Fibroblast of skin of right biceps (primary cell): ENCODE measurements at places on chromosomes 6 and 20.
A peak's percentile ranks its signal among the peaks of the same experiment; 100 is the strongest.

DNA sequence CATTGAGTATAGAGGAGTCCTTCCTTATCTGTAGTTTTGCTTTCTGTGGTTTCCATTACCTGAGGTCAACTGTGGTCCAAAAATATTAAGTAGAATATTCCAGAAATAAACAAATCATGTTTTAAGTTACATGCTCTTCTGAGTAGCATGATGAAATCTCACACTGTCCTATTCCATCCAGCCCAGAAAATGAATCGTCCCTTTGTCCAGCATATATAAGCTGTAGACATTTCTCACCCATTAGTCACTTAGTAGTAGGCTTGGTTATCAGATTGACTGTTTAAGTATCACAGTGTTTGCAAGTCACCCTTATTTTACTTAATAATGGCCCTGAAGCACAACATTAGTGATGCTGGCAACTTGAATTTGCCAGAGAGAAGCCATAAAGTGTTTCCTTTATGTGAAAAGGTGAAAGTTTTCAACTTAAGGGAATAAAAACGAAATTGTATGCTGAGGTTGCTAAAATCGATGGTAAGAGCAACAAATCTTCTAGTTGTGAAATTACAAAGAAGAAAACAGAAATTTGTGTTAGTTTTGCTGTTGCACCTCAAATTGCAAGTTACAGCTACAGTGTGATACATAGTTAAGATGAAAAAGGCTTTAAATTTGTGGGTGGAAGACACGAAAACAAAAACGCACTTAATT, 198.6 kb upstream of the SIM1 start:
- DNase-seq, result peak; percentile 84

- peak; percentile 2 for DNase-seq
Observed at GRCh38 chr20:6818033-6818808, 50.7 kb downstream of the BMP2 start.

- no peak for DNase-seq
Observed at GRCh38 chr20:58871533-58872102, 19.1 kb downstream of the GNAS start.

DNA sequence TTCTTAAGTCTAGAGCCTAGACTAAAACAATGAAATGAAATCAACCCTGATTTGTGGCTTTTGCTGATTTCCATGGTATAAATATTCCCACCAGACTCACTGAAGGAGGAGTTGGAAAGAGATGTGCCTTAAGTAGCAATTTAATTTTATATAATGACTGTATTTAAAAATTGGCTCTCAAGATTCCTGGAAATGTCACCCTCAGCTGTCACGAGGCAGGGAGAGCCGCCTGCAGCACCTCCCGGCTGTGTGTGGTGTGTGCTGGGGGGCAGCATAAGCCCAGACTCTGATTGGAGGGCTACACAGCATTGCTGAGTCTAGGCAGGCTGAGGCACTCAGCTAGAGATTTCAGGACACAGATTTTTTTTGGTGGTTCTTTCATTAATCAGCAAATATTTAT, 40.6 kb upstream of the TMEM181 start:
- no peak for DNase-seq

DNA sequence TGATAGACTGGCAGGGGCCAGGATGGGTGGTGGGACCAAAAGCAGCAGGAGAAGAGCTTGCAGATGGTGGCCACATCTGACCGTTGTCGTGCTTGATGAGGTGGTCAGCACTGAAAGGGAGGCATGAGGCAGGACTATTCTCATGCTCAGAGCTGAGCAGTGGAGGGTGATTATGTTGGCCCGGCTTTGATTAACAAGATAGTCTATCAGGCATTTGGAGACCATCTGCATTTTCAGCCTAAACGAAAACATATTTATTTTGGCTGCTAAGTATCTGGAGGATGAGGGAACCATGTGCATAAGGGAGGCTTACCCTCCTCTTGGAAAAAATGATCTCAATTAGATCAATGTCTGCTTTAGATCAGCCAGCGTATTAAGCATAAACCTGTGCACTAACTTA, 141.6 kb upstream of the KCNK16 start:
- DNase-seq, result no peak

GRCh38 chr6:118748311-118749062, 97.1 kb upstream of the CEP85L start:
- DNase-seq, result peak; percentile 75

- no peak for DNase-seq
Observed at GRCh38 chr6:85016726-85017125, 252.3 kb upstream of the TBX18 start.

- DNase-seq, result no peak
Observed at GRCh38 chr6:119076173-119076572, 2.3 kb downstream of the FAM184A start.

GRCh38 chr6:31771992-31772358, 5.2 kb downstream of the VWA7 start:
- peak; percentile 56 for DNase-seq

- no peak for DNase-seq
Observed at GRCh38 chr6:137866200-137866913, 702 bp upstream of the TNFAIP3 start.

GRCh38 chr20:1033751-1034414, 31.8 kb upstream of the RSPO4 start:
- no peak for DNase-seq

DNA sequence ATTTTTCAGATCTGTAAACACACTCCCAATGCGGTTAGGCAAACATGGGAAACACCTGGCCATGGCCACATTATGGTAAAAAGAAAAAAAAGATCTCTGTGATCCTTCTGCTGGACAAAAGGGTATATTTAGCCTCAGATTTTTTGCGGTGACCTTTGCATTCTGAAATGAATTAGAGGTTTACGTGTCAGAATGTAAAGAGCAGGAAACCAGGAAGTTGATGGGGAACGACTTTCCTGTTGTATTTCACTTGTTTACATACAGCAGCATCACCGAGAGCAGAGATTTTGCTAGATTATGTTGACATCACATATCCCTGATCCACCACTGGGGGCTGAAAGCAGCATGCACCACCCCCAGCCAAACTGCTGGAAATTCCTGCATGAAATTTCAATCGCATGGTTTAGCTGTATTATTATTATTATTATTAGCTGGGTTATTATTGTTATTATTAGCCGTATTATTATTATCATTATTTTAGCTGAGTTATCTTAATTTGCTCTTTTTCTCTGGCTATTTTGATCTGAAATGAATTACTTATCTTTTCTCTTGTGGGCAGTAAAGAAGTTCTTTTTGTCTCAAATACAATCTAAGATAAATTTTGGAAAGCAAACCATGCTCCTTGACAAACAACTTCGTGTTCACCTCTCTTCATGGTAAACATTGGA, 189.4 kb downstream of the ZFP64 start:
- peak; percentile 21 for DNase-seq

DNA sequence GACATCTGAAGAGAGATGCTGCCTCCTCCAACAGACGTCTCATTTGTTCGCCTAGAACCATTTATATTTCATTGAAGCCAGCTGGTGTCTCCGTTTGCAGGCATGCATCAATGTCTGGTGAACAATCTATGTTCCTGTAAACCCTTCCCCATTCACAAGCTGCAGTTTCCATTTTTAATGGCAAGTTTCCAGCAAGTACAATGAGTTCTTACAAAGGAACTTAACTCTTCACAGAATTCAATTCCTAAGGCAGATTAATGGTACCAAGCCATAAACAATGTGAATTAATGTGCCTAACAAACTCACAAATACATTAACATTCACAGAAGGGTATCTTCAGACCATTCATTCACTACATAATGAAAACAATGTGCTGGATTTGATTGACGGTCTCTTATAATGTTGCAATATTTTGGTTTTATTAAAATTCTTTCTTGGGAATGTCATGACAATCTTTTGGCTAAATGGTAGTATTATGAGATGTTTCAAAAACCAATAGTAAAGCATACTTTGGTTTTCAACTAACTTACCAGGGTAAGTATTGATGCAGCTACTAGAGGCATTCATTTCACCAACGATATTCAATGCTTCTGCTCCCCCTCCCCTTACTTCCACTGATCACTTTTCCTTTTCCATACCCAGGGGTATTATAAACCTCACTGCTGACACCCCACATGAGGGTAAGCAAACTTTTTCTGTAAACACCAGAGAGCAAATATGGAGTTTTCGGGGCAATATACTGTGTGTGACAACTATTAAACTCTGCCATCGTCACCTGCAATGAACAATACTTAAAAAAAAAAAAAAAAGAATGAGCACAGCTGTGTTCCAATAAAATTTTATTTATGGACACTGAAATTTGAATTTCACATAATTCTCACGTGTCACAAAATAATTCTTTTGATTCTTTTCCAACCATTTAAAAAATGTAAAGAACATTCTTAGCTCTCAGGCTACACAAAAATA, 4.2 kb downstream of the AKIRIN2 start:
- DNase-seq, result peak; percentile 95

DNA sequence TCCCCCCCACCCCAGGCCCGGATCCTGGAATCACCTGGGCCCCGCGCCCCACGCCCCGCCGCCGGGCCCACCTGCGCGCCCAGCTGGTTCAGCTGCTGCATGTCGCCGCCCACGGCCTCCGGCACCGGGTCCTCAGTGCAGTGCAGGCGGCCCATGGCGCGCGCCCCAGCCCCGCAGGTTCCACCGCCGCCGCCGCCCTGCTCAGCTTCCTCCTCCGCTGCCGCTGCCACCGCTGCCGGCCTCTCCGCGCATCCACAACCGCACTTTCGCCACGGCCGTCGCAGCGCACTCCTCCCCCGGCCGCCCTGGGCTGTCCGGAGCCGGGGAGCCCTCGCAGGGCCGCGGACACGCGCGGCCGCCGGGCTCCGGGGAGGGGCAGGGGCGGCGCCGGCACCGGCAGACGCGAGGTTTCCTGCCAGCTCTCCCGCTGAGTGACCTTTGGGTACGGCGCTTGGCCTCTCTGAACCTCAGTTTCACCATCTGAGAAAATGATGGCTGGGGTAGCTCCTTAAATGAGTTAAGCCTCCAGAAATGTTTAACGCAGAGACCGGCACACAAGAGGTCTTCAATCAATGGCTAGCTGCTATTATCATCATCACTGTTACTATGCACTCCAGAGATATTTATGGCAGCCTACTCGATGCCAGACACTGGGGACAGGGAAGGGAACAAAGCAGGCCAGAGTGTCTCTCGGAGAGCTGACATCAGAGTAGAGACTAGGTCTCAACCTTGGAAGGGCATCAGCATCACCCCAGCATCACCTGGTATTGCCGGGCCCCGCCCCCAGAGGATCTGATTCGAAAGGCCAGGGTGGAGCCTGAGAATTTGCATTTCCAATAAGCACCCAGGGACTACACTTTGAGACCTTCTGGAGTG, at the start of gene COMMD7:
COMMD7 (minus strand) TSS at position 231 of the 876 bp plus-strand sequence; CDS start at position 155, 76 bp downstream.
- DNase-seq, result peak; percentile 54

DNA sequence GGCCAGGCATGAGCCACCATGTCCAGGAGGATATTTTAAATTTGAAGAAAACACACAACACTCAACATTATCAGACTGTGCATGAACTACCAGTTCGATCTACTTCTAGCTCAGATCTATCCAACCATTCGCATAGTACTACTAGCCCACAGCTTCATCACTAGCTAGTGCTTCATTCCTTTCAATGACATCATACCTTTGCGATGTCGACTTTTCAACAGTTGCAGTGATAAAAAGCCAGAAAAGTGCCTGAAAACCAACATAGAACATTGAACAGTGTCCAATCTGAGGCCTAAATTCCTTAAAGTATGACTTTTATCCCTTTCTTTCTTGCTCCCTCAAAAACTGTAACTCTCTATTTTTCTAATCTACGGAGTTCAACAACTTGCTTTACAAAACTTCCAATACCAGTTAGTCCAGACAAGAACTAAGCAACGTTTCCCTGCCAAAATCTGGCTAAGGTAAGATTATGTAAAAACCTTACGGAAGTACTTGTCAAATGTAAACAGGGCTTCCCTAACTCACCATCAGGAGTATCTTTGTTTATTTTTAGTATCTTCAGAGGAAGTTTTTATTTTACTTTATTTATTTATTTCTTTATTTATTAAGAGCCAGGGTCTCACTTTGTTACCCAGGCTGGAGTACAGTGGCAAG, 434.0 kb upstream of the JARID2 start:
- DNase-seq, result peak; percentile 90

GRCh38 chr20:57959589-57959988, 249.8 kb upstream of the PMEPA1 start:
- no peak for DNase-seq

DNA sequence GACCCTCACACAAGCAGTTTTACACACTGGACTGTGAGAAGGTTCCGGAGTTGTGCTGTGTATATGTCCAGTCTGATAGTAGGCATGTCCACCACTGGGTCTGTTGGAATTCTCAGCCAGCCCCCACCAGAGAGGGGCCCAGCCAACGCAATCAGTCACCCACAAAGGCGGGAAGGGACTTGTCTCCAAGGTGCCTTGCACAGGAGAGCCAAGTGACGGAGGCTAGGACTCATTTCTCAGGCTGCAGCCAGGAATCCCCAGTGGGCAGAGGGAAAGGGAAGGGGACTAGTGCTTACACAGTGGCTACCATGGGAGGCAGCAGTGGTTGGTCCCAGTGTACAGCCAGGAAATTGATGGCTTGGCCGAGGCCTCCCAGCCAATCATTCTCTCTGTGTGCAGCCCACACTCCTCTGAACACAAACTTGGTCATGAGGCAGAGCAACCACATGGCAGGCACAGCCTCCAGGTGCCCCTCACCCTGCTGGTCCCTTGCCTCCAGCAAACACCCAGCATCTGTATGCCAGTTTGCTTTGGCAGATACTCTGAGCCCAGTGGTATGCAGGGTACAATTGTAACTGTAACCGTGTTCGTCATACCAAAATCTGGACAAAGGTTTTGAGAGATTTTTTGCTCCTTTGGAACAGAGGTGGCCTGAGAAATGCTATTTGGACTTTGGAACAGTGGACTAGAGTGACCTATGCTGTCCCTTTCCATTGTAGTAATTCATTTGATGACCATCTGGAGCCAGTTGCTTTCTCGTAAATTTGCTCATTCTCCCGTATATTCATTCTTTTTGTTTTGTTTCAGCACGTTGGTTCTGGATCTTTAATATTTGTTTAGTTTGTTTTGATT, 72.9 kb upstream of the MYL9 start:
- DNase-seq, result no peak

DNA sequence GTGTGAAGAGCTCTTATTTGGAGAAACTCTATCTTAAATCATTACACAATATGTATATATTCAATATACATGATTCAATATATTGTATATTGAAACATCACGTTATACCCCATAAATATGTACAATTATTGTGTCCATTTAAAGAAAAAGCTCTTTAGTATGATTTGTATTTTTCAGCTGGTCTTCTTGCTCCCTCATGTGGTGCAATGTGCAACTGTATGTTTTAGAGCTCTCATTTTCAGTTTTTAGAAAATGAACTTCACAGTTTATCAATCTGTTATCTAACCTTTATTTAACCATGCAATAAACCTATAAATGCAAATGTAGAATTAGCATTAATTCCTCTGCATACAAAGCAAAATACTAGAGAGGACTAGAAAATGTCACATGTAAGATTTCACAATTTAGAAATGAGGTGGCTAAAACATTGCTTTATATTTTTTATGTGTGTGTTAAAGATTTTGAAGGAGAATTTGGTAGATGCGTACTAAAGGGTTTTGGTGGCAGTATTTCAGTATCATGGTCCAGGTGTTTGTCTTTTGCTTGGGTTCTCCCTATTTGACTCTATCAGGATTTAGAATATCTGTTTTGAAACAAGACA, 167.1 kb downstream of the PHF3 start:
- peak; percentile 42 for DNase-seq
